ENCODE measurements at places on chromosomes 5 and 9.
A peak's percentile ranks its signal among the peaks of the same experiment; 100 is the strongest.

- DNase-seq, result no peak
These were observed 176.8 kb upstream of the PAPPA start for GRCh38 chr9:115976781-115977180.

- DNase-seq, result no peak
These were observed 169.3 kb downstream of the PAX5 start for GRCh38 chr9:36864491-36865410.

DNA sequence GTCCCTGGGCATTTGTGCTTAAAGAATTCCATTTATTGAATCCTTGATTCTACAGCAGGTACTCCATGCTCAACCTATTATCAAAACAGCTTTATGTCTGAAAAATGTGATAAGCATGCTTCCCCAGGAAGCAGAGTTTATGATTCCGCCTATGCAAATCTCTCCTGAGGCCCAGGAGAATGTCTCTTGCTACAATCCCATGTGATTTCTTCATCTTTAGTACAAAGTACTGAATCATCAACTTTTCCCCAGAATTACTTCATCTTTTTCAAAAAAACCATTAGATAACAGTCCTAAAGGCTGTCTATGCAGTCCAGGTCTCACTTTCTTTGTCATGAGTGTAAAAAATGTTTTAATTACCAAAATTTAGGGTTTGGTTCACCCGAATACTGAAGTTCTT lies 130.2 kb upstream of the ADAMTSL1 start:
- DNase-seq, result peak; percentile 57

- DNase-seq, result no peak
These were observed 633.6 kb upstream of the FTMT start for GRCh38 chr5:121218086-121218485.

- peak; percentile 72 for DNase-seq
These were observed 5.6 kb downstream of the BNC2 start for GRCh38 chr9:16864649-16865434.

DNA sequence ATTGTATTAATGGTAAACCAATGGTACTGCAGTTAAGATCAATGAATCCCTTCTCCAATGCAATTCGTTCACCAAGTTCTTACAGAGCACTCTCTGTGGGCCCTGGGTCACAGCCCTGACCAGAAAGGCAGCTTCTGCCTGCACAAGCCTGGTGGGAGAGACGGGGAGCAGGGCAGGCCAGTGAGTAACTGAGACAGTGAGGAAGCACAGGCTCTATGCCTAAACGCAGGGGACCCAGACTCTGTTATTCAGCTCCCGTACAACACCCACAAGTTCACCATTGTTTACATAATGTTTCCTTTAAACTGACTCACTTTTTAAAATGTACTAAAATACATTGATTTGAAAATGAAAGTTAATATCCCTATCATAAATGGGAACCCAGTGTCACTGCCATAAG lies 40.5 kb upstream of the CTSL start:
- no peak for DNase-seq

- no peak for DNase-seq
These were observed 1.8 kb upstream of the IARS1 start for GRCh38 chr9:92295240-92295790.

- peak; percentile 15 for DNase-seq
These were observed at the start of gene CLIC3 for GRCh38 chr9:136996361-136997292. TSS of gene CLIC3 (minus strand) at chr9:136996568. CDS start at chr9:136996543, 25 bp downstream.

DNA sequence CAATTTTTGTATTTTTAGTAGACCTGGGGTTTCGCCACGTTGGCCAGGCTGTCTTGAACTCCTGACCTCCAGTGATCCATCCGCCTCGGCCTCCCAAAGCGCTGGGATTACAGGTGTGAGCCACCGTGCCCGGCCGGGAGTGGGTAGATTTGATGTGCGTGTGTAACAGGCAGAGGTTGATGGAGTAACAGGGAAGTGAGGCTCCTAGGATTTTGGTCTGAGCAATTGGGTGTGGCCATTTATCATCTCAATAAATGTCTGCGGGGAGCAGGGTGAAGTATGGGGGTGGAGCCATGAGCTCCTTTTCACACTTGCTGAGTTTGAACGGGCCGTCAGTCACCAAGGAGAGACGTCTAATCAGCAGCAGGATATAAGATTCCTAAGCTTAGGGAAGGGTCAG lies 1.2 kb upstream of the REXO4 start:
- no peak for DNase-seq

GRCh38 chr9:91746904-91747303 lies 203.1 kb downstream of the ROR2 start:
- peak; percentile 47 for DNase-seq

- no peak for DNase-seq
These were observed 50.7 kb downstream of the DBH start for GRCh38 chr9:133686642-133687575.

- DNase-seq, result peak; percentile 80
These were observed 17.9 kb upstream of the ASS1 start for GRCh38 chr9:130426883-130427282.

- peak; percentile 32 for DNase-seq
These were observed 37.3 kb downstream of the INSYN2B start for GRCh38 chr5:169943026-169943425.

GRCh38 chr5:134099939-134100282 lies 14.6 kb upstream of the TCF7 start:
- no peak for DNase-seq
